ENCODE measurements at places on chromosomes 6 and 20. TPM values are rescaled to one million over a fixed set of nuclear protein-coding genes. Genes with fewer than 3 reads are reported as not detected.

DNA sequence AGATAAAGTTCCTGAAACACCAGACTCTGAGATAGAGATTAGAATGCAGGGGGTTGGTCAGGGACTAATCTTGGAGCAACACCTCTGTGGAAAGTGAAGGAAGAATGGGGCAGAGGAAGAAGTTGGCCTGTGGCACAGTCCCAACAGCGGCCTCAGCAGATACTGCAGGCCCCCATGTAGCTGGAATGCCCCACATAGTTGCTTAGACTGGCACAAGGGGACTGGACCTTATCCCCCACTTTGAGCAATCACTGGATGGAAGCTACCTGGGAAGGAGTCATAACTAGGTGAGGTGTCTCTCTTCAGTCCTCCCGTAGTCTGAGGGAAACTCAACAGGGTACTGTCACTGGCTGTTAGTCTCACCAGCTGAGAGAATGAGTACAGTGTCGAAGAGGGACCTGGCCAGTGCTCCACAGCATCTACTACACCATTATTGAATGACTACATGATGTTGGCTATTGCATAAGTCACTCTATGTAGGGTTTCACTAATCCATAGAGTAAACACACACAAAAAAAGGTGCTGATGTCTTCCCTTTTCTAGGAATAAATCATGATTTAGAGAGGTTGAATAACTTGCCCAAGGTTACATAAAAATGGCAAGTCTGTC is 47.5 kb downstream of the ADGRG6 start:
- no peak for DNase-seq

PLTP gene
- 637 TPM for total RNA-seq

SAMD3 gene
- total RNA-seq = 1.8 TPM

SASH1 gene
- total RNA-seq = 77.0 TPM

DNA sequence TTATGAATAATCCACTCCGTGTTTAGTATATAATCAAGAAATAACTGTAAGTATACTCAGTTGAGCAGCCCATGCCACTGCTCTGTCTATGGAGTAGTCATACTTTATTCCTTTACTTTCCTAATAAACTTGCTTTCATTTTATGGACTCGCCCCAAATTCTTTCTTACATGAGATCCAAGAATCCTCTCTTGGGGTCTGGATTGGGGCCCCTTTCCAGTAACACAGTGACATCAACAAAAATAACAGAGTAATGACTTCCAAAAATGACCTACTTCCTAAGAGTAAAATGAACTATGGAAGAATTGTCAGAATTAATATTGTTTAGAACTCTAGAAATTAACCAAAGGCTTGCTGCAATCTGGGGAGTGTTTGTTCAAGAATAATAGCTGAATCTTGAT is 8.8 kb downstream of the OR2H1 start:
- no peak for DNase-seq

GRCh38 chr6:145489583-145489982 is 245.7 kb downstream of the EPM2A start:
- DNase-seq = no peak

- DNase-seq = no peak
Observed at GRCh38 chr6:4550227-4550597, 226.0 kb upstream of the CDYL start.

NFS1 gene
- total RNA-seq = 19.4 TPM

GRCh38 chr6:72535124-72535523 is 86.7 kb upstream of the KCNQ5 start:
- no peak for DNase-seq

- no peak for DNase-seq
Observed at GRCh38 chr6:20948556-20948955, 414.3 kb downstream of the CDKAL1 start.

- peak; percentile 54 for DNase-seq
Observed at GRCh38 chr20:23156170-23156841, 70.2 kb upstream of the CD93 start.

DNA sequence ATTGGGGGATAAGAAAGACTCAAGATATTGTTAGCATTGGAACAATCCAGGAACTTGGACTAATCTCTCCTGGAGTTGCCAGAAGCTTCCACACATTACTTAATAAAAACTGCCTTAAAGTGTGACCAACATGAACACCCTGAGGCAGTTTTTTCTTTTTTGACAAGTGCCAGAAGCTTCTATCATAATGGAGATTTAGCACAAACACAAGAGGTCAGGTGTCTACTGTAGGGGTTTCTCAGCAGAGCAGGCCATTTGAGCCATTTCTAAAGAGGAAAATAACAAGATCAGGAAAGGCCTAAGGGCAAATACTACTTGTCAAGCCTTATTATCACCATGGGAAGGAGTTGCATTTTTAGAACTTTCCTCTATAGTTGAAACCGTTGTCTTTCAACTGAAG is 361.5 kb downstream of the EPM2A start:
- DNase-seq = no peak

CCN6 gene
- not detected for total RNA-seq

TRIM10 gene
- total RNA-seq = not detected

RGS19 gene
- 41.2 TPM for total RNA-seq

DNA sequence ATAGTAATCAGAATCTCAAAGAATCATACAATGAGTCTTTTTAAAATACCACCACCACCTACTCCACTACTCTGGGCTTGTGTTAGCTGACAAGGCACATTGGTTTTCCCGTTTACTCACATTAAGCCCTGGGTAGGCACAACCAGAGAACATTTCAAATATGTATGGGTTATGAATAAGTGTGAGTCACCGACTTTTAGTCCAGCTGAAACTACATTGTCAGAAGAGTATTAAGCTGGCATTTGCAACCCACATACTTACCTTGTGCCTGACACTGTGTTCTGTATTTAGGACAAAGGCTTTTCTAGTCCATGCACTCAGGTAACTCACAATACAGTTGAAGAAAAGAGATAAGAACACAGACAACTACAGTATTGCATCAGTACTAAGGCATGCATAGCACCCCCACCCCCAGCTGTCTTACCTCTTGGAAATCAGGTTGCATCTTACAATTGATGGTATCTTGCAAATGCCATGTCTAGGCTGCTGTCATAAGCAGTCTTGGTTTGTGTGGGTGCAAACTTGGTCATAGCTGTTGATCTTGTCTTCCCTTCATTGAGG is 40.3 kb upstream of the AHI1 start:
- DNase-seq = no peak

GRCh38 chr6:135331002-135331401 is 149.9 kb downstream of the MYB start:
- no peak for DNase-seq

WFDC11 gene
- total RNA-seq = not detected

DNA sequence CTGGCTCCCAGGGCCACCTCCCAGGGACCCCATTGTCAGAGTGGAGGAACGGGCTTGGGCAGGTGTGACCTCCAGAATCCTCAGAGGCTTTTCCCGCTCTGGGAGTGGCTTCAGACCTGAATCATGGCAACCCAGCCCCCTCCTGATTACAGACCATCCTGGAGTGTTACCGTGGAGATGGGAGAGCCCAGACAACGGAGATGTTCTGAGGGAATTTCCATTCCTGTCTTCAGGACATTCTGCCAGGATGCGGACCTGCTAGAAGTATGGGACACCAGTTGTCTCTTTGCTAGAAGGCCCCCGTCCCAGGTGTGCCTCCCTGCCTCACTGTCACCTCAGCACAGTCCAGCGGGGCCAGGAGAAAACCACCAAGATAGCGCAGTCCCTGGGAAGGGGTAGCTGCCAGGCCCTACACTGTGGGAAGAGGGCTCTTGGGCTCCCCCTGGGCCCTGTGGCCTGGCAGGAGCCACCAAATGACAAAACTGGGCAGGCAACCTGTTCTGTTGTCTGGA is 109.9 kb downstream of the PSMB1 start:
- DNase-seq = no peak

PTK6 gene
- total RNA-seq = not detected

DNA sequence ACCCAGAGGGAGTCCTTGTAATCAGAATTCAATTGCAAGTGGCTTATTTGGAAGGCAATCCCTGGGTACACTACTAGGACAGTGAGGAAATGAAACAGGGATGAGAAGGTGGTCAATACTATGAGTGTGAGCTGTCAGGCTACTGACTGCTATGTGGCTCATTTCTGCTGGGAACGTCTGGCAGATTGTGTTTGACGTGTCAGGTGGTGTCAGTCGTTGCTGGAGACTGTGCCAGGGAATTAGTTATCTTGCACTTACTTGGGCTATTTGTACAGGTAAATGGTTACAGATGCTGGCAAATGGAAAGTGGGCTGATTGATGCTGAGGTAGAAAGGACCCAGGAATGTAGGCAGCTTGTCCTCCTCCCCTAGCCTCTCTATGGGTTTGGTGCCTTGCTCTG is 17.4 kb downstream of the CST4 start:
- DNase-seq = no peak

DNA sequence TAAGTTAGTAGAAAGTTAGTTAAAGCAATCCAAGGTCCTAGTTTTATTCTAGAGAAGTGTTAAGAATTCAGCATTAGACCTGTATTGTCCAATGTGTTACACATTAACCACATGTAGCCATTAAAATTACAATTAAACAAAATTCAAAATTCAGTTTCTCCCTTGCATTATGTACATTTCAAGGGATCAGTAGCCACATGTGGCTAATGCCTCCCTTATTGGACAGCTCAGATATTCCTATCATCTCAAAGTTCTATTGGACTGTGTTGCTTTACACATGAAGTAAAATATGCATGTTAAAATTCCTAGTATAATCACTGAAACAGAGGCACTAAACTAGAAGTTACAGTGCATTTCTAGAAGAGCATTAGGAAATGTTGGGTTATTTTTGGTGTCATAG is 107.2 kb upstream of the SCGN start:
- no peak for DNase-seq

RBCK1 gene
- total RNA-seq = 102 TPM

- DNase-seq = no peak
Observed at GRCh38 chr6:116459927-116460326, 1.2 kb upstream of the CALHM6 start.

GRCh38 chr6:95690328-95690727 is 113.0 kb downstream of the MANEA start:
- DNase-seq = no peak

DNA sequence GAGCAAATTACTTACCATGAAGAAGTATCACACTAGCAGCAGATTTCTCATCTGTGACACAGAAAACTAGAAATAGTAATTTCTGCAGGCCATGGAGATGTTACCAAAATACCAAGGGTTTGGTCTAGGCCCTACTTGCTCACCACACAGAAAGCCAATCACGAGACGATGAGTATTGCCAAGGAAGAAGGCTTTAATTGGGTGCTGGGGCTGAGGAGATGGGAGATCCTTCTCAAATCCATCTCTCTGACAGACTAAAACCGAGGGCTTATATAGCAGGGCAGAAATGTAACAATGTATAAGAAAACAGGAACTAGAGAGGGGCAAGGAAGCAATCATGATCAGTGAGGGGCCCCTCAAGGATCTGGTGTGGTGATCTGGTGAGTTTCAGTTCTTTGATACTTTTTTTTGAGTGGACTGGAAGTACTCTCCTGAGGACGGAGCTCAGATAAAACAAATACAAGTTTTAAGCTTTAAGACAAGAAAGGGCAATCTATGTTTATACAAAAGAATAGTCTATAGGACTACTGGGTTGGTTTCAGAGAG is 40.9 kb downstream of the RNF182 start:
- no peak for DNase-seq

NCR2 gene
- total RNA-seq = not detected

- no peak for DNase-seq
Observed at GRCh38 chr6:75437421-75437891, 56.1 kb downstream of the FILIP1 start.

TSBP1 gene
- not detected for total RNA-seq

- DNase-seq = no peak
Observed at GRCh38 chr20:35059110-35059509, 33.5 kb downstream of the TRPC4AP start.

FAM217A gene
- total RNA-seq = not detected

GRCh38 chr6:158861686-158862381 is 42.7 kb upstream of the EZR start:
- no peak for DNase-seq

DNA sequence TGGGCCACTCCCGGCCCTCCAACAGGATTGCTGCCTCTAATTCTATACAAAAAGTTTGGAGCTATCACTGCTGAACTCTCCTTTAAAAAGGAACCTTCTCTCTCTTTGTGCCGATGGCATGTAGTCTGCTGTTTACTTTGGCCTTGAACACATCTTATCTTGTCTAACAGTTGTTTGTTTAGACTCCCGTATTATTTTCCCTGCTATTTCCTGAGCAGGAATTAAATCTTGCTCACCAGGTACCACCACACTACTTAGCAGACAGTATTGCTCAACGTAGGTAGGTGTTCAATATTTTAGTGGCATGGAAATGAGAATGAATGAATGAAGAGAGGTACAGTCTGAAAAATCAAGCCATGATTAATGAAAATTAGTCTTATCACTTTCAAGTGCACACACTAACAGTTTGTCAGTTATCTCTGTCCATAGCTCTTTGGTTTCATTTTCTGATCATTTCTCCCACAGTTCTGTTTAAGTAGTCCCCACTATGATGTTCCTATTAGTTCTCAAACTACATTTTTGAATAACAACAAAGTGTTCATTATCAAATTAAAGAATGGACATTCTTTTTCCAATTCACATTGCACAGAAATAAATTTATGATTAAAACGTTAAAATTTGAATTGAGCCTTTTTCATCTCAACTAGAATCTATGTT is 6.8 kb upstream of the HEY2 start:
- DNase-seq = no peak

GRCh38 chr20:24459733-24460132 is 9.7 kb upstream of the SYNDIG1 start:
- no peak for DNase-seq

DZANK1 gene
- 3.7 TPM for total RNA-seq

PGC gene
- 53.1 TPM for total RNA-seq

DNA sequence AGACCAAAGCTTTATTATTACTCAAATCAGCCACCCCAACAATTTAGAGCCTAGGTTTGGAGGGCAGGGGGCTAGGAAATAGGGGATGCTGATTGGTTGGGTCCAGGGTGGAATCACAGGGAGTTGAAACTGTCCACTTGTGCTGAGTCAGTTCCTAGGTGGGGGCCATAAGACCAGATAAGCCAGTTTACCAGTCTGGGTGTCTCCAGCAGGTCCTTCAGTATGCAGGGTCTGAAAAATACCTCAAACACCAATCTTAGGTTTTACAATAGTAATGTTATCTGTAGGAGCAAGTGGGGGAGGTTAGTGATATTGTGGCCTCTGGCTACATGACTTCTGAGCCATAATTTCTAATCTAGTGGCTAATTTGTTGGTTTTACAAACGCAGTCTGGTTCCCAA is 63.2 kb downstream of the UBR2 start:
- no peak for DNase-seq

LRFN2 gene
- not detected for total RNA-seq

- DNase-seq = no peak
Observed at GRCh38 chr6:54776891-54777290, 69.7 kb upstream of the FAM83B start.

- DNase-seq = no peak
Observed at GRCh38 chr6:99590728-99591672, 15.6 kb upstream of the PRDM13 start.

Data from thoracic aorta (tissue), 2 donors.